ENCODE measurements at places on chromosomes 4 and X.

DNA sequence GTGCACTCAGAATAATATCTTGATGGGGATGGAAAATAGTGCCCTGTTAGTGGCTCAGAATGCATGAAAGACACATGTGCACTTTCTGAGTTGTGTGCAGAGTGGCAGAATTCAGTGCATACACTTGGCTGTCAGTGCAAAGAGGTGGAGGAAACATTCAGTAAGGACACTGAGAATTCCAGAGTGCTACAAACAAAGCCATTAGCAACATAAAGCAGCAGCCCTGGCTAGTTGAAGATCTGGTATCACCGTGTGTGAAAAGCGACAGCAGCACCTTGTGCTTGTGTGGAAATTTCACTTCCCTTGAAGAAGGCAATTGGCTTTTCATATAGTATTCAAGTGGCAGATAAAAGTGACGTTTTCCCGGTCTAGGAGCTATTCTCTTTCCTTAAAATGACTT, 810.4 kb downstream of the TRIML1 start:
- no peak for DNase-seq

DNA sequence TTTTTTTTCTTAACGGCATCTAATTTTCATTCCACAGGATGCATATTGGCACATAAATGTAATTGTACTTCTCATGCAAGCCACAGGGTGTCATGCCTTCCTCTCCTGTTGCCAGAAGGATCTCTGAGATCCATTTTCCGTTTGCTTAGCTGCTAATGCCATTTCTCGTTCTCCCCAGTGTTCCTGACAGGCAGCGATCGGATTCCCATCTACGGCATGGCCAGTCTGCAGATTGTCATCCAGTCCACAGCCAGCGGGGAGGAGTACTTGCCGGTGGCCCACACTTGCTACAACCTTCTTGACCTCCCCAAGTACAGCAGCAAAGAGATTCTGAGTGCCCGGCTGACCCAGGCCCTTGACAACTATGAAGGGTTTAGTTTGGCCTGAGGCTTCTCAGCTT, 8.9 kb upstream of the NAP1L5 start:
- DNase-seq: no peak

- DNase-seq: no peak
Measured at GRCh38 chr4:104492183-104492771, 2.4 kb downstream of the CXXC4 start.

GRCh38 chrX:70176938-70177533, at the start of gene DGAT2L6:
DGAT2L6 (plus strand) TSS chrX:70177483; CDS start chrX:70177583, 100 bp downstream.
- DNase-seq: no peak

GRCh38 chrX:19774905-19775304, 112.5 kb downstream of the SH3KBP1 start:
- DNase-seq: no peak

DNA sequence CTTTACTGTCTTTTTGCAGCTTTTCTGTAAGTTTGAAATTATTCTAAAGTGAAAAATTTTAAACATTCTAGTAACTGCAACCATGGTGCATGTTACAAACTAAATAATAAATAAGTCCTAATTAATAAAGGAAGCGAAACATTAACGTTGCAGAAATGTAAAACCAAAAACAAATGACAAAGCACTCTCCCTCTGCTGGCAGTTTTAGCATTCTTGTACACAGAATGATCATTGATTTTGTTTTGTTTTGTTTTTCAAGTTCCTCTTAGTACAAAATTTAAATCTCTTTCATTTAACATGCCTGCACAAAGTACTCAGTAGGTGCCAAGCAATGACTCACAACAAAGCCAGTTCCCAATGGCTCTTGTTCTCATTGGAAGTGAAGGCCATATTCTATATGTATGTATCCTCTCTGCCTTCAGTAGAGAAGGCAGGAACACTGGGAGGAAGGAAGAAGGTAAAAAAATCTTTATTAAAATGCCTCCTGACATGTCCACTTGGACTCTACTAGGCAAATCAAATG, 13.7 kb upstream of the TMSB4X start:
- no peak for DNase-seq

DNA sequence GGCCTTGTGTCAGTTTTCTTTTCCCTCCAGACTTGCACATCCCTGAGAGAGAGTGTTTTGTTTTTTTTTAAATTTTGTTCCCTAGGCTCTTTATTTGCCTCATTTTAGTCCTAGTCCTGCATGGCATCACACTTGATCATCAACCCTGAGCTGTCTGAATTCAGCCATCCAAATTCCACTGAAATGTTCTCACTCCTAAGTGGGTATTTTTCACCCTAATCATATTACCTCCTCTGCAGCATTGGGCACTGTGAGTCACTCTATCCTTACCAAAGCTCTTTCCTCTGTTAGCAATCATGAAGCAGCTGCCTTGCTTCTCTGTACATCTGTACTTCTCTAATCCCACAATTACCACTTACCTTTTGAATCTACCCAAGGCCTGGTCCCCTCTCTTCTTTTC, 356.6 kb upstream of the MAGEB2 start:
- no peak for DNase-seq

GRCh38 chr4:24978291-24979075, 52.3 kb downstream of the LGI2 start:
- no peak for DNase-seq

- DNase-seq: no peak
Measured at GRCh38 chr4:70945046-70945445, 42.9 kb downstream of the MOB1B start.

DNA sequence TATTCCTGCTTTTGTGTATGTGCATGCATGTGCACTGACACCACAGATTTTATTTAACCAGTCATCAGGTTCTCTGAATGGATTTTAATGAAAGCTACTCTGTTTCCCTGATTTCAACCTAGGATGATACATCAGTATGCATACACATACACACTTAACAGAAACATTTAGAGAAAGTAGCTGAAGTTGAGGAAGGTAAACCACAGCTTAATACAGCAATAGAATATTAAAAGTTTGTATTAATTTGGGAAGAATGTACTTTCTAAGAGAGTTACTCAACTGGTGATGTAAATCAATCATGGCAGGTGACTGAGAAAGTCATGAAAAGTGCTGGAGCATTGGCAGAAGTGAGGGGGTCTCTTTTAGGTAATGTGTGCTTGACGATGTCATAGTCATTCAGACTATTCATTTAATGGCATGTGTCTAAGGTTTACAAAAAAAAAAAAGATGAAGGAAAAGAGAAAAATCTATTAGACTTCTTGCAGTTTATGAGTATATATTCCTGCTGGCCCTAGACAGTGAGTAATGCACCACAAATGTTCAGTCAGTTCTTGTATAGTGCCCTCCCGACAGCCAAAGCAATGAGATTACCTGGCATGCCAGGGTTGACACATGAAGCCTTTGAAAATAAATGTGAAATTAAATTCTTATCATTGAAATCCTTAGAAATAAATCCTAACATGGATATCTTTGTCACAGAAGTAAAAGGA, 187.6 kb downstream of the RAPGEF2 start:
- no peak for DNase-seq

GRCh38 chr4:100742045-100742444, 224.2 kb upstream of the EMCN start:
- DNase-seq: no peak

- no peak for DNase-seq
Measured at GRCh38 chr4:153023692-153024394, 87.7 kb downstream of the FHDC1 start.

DNA sequence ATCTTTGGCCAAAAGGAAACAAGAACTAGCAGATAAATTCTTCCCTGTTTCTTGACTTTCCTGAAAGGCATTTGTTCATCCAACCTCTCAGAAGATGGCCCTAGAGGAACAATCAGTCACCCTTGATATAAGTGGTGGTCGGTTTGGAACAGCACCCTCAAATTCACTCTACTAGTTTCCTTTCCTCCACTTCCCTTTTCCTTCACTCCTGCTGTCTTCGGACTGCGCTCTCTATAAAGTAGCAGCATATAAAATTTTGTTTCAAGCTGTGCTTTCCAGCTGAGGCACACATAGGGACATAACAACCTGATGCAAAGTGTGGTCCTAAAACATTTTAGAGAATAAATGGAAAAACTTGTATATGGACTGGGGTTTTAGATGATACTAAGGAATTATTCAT, 29.0 kb upstream of the MOB1B start:
- DNase-seq: no peak

- no peak for DNase-seq
Measured at GRCh38 chr4:40722576-40723161, 27.1 kb upstream of the NSUN7 start.

GRCh38 chr4:8724436-8725070, 132.0 kb downstream of the CPZ start:
- DNase-seq: no peak

GRCh38 chrX:68415316-68415715, 18.0 kb downstream of the OPHN1 start:
- no peak for DNase-seq

DNA sequence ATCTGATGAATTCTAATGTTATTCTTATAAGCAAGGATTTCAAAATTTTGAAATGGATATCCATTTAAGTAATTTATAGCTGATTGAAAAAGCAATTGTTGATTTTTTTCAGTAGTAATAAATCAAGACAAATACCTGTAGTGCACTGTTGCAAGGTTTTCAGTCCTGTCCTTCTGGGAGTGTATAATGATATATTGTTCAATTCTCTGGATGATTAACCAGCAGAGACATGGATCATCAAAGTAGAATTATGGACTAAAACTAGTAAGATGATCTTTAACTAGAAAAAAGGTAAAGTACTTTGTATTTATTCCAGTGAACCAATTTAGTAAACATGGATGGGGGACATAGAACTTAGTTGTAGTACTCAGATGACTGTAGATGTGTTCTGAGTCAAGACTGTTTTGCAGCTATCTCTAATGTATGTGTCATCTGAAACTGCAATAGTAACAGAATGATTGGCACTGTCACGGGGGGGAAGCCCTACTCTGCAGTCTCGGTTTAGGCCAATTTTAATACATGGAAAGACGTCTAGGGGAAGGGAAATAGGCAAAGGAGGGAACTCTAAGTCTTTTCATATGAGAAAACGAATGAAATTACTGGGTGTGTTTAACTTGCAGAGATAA, 121.9 kb downstream of the GLRA3 start:
- DNase-seq: no peak

GRCh38 chr4:6041800-6042199, 23.6 kb upstream of the C4orf50 start:
- no peak for DNase-seq

DNA sequence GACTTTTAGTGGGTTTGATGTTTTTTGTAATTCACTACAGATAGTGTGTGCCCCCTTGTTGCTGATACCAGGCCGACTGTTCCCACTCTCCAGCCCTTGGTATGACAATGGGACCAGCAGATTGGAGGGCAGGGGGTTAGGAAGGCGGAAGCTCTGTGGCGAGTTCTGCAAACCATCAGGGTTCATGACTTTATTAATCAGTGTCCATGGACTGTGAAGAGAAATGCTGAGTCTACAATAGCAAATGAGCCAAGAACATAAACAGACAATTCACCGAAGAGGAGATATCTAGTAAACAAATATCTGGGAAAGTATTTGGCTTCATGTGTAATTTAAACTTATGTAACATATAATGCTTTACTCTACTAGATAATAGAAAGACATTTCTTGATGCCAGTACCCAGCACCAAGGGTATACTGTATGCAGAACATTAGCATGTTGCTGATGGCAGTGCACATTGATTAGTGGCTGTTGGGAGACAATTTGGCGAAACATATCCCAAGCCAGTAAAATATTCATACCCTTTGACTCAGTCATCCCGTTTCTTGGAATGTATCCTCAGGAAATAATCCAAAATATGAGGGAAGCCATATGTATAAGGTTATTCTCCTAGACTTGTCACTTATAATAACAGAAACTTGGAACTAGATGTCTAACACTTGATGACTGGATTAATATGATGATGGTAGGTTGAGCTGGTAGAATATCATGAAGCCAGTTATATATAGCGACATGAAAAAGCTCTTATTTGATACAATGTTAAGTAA, 169.4 kb downstream of the PTTG2 start:
- no peak for DNase-seq

GRCh38 chrX:100700809-100701208, 31.1 kb downstream of the SYTL4 start:
- DNase-seq: no peak

DNA sequence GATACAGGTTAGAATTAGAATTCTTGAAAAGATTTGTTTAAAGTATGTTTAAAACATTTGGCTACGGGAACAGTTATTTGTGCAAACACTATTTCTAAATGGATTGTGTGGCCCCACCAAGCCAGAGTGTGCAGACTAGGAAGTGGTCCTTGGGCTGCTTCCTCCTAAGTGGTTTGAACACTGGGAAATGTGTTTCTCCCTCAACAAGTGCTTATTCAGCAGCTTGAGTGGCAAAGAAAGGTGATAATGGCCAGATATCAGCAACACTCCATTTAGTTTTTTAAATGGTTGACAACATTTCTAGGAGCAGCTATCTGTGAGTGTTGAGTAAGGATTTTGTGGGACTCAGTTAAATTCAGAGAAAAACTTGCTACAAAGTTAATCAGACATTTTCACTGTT, 141.4 kb upstream of the LNX1 start:
- DNase-seq: no peak

- DNase-seq: no peak
Measured at GRCh38 chrX:43448688-43449087, 207.4 kb upstream of the MAOA start.

GRCh38 chr4:21921526-21922180, 26.9 kb downstream of the KCNIP4 start:
- no peak for DNase-seq

GRCh38 chr4:112901962-112902411, 147.5 kb upstream of the ANK2 start:
- no peak for DNase-seq

DNA sequence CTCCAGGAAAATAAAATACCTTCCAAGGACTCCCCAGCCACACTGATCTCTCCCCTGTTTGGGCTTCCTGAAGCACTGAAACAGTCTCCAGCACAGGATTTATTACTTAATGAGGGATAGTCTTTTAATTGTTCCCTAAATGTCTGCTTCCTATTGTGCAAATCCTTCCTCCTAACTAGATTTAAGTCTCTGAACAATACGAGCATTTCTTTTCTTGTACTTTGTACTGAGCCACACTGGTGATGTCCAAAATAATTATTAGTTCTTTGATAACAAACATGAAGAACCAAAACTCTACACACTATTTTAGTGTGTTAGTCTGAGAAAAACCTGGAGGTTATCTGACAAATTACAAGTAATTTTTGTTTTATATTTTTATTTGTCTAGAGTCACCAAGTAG, 5.1 kb downstream of the ADGRA3 start:
- no peak for DNase-seq

DNA sequence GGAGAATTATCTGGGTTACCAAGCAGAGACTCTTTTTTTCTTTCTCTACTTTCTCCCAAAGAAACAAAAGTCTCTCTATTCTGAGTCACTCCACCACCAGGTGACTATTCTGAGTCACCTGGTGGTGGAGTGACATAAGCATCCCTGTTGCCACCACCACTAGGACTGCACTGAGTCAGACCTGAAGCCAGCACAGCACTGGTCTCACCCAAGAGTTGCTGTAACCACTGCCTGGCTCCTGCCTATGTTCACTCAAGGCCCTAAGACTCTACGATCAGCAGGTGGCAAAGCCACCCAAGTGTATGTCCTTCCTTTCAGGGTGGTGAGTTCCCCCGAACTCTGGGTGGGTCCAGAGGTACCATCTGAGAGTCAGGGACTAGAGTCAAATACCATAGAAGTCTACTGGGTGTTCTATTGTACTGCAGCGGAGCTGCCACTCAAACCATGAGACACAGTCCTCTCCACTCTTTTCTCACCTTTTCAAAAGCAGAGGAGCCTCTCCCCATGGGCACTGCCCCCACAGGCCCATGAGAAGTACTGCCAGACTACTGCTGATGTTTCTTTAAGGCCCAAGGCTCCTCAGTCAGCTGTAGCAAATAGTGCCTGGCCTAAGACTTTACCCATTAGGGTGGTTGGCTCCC, 209.6 kb upstream of the IRS4 start:
- no peak for DNase-seq

GRCh38 chr4:168923526-168924194, 86.4 kb downstream of the CBR4 start:
- DNase-seq: peak; percentile 15

Data from stimulated activated CD8-positive, alpha-beta memory T cell treated with anti-CD3 and anti-CD28 coated beads, Interleukin-15, amount 100 ng/mL, for 1 hour (primary cell).